ENCODE measurements at places on chromosomes 7 and 10. TPM values are rescaled to one million over a fixed set of nuclear protein-coding genes. Genes with fewer than 3 reads are reported as not detected.

The CUZD1 gene
- 0.47 TPM for total RNA-seq

The CRHR2 gene
- total RNA-seq = not detected

DNA sequence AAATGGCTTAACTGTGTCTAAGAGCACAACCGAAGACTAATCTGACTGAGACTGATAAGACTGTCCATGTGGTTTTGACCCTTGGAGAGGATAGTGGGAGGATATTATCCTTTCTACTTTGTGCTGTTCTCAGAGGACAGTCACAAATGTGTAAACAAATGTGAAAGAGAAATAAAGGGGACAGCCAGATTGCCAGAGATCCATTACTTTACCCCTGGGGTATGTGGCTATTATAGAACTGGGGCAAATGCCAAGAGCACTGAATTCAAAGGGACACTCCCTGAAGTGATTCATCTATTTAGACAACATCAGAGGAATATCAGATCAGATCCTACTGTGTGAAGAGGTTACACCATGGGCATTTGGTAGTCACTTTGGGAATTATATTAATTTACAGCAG is 154.7 kb downstream of the RNLS start:
- no peak for DNase-seq

GRCh38 chr7:140219672-140220524 is 43.1 kb upstream of the KDM7A start:
- DNase-seq = no peak

- DNase-seq = no peak
Measured at GRCh38 chr10:8137726-8138125, 83.2 kb downstream of the GATA3 start.

DNA sequence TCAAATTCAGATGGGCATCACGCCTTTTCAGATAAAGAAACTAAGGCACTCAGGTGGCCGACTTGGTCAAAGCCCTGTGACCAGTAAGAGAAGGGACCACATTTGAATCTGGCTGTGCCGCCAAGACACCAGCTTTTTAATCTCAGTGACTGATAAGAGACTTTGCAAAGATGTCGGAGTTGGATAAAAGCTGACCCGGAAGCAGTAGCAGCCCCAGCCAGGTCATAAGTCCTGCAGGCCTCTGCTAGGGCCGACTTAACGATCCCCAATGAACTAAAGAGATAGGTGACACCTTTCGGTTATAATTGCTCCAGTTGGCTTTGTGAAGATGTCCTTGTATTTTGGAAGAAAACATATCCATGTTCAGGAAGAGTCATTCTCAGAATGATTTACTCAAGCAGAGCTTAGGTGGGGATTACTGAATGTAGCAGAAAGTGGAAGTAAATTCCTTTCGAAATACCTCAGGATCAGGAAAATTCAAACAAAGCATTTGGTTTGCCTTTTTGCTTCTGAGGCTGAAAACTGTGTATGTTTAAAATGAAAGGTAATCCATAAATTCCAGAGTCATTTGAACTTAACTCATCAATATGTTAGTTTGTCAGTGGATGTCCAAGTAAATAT is 164.2 kb upstream of the PITRM1 start:
- no peak for DNase-seq

DNA sequence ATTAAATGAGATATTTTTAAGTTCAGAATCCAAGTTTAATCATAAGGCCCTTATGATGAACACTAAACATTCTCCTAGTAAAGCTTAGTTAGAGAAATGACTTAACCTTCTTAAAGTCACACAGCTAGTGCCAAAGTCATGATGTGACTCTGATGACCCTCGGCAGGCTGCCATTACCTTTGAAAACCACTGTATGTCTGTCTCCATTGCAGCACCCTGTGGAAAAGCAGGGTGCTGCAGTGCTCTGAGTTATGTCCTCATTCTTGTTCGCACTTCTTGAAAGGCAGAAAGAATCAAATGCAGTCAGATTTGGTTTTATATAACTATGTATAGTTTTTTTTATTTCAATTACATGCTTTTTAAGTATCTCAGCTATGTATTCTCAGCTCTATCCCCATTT is 105.0 kb downstream of the PHTF2 start:
- DNase-seq = no peak

Measured in HT1080 (cell line).